NCI-H146 (cell line): ENCODE measurements at places on chromosomes 5 and 9.
A peak's percentile ranks its signal among the peaks of the same experiment; 100 is the strongest.

GRCh38 chr9:12425878-12426864, 267.0 kb upstream of the TYRP1 start:
- DNase-seq: peak; percentile 46

GRCh38 chr5:16384222-16384621, 81.4 kb downstream of the ZNF622 start:
- no peak for DNase-seq

DNA sequence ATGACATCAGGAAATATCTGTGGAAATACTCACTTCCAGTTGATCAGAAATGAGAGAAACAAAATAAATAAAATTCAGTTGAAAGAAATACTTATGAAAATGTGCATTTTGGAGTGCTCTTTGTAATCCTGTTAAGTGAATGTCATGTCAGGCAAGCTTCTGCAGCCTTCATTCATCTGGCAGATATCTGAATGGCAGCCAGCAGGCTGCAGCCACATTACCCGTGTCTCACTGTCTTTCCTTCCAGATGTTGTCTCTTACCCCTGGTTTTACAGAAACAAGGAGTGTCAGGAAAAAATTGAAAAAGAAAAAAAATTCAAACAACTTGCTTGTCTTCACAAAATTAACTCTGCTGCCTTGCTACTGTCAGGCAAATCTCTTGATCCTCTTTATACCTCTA, 445.0 kb upstream of the RIOK2 start:
- no peak for DNase-seq

GRCh38 chr5:121029536-121030245, 565.6 kb downstream of the PRR16 start:
- no peak for DNase-seq

DNA sequence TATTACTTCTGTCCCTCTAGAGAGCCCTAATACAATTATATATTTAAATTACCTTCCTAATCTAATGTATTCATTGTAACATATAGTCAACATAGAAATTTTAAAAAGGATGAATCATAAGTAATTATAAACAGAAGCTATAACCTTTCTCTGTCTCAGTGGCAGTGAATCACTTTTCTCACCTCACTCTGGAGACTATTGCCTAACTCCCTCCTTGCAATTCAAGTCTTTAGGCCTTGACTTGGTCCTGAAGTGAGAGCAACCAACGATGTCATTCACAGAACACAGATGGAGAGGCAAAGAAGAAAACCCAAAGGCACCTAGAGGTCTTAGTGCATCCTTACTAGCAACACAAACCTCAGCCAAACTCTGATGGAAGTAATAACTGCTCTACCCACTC, 133.3 kb upstream of the DPYSL3 start:
- DNase-seq: no peak

GRCh38 chr5:79074641-79075040, 5.1 kb downstream of the BHMT2 start:
- DNase-seq: no peak

DNA sequence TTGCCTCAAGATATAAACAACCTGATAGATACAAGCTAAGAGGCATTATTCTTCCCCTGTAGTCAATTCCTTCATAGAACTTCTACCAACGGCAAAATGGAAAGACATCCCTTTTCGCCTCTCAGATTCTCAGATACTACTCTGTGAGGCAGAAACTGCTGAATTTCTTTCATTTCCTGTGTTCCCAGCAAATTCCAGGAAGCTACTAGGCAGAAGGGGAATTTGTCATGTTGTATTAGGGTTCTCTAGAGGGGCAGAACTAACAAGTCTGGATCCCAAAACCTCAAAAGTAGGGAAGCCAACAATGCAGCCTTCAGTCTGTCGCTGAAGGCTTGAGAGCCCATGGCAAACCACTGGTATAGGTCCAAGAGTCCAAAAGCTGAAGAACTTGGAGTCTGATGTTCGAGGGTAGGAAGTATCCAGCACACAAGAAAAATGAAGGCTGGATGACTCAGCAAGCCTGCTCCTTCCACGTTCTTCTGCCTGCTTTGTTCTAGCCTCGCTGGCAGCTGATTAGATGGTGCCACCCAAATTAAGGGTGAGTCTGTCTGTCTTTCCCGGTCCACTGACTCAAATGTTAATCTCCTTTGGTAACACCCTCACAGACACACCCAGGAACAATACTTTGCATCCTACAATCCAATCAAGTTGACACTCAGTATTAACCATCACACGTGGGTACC, 15.2 kb downstream of the RNF180 start:
- DNase-seq: no peak

DNA sequence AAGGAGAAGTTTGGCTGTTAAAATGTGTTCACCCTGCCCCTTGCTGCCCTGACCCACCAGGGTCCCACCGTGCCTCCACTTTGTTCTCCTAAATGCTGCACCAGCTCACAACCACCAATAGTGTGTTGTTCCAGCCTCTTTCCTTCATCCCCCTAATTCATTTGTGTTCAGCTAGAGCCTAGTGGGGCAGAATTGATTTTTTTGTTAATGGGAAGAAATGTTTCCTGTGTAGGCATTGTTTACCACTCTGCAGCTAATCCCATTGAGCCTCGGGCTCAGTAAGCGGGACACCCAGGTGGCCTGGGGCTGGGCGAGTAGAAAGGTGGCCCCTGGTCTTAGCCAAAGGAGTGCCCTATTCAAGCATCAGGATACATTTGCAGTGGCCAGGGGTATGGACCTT, 127.6 kb downstream of the MVB12B start:
- peak; percentile 4 for DNase-seq

- no peak for DNase-seq
These were observed 319.3 kb upstream of the RPS23 start for GRCh38 chr5:82597437-82597836.

- no peak for DNase-seq
These were observed 69.8 kb downstream of the SLC46A2 start for GRCh38 chr9:112820881-112821280.

GRCh38 chr5:131239686-131240085, 24.2 kb upstream of the CDC42SE2 start:
- DNase-seq: no peak

GRCh38 chr9:124137009-124137943, 120.5 kb upstream of the NEK6 start:
- no peak for DNase-seq

GRCh38 chr5:33043343-33043997, 332.3 kb downstream of the NPR3 start:
- no peak for DNase-seq

GRCh38 chr9:91948597-91949391, 1.2 kb downstream of the ROR2 start:
- no peak for DNase-seq

- no peak for DNase-seq
These were observed 22.5 kb upstream of the SCGB3A1 start for GRCh38 chr5:180613814-180614188.

GRCh38 chr5:121199216-121199999, 652.3 kb upstream of the FTMT start:
- DNase-seq: no peak

DNA sequence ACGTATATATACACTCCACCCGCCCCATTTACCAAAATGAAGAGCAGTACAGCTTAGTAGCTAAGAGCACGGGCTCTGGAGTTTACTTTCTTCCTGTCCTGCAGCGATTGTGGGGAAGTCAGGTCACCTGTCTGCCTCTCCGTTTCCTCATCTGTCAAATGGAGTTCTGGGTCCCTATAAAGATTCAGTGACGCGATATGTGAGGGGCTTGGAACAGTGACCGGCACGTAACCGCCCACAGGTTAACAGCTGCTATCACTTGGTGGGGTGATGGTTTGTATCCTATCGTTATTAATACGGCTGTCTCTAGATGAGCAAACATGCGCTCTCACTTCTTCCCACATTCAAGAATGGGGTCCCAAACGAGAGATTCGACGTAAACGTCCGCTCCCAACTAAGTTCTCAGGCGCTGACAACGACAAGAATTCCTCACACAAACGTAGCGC, 426 bp downstream of the FAM114A2 start:
- peak; percentile 58 for DNase-seq

DNA sequence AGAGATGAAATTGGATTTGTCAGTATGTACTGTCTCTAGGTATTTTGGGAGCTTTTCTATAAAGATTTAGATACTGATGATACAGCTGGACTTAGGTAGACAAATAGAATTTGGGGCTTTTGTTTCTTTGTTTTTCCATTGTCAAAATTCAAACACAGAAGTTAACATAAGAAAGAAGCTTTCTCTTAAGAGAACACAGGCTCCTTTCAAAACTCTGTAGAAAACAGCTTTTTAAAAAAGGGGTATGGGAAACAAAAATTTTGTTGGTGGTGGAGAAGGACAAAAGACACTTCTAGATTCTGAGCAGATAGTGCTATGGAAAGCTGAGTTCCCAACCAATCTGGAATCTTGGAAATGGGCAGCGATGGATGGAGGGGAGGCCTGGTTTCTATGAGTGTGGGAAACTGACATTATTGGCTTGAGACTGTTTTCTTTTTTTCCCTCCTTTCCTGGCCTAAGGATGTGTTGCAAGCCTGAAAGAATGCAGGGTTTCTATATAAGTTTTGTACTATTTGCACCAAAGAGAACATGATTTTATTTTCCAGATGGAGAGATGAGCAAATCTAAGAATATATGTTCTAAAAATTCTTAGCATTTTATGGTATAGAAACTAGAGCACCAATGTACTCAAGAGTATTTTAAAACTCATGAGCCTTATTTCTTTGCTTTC, 240.0 kb downstream of the PRR16 start:
- no peak for DNase-seq

DNA sequence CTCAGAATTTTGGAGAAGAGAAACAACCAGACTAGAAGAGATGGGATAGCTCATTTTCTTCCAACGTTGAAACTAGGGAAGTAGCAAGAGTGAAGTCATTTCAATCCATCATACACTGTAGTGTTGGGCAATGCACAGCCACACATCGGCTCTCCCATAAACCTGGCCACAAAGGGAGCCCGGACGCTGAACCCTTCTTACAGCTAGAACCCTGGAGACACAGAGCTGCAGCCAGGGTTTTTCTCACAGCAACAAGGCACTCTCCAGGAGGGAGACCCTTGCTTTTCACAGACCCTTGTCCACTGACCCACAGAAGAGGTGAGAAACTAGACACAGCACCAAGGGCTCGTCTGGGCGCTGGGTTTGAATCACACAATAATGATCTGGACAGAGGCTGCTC, 101.4 kb upstream of the FSTL4 start:
- DNase-seq: no peak

- DNase-seq: no peak
These were observed 92.4 kb downstream of the ARHGAP26 start for GRCh38 chr5:142862594-142862993.

DNA sequence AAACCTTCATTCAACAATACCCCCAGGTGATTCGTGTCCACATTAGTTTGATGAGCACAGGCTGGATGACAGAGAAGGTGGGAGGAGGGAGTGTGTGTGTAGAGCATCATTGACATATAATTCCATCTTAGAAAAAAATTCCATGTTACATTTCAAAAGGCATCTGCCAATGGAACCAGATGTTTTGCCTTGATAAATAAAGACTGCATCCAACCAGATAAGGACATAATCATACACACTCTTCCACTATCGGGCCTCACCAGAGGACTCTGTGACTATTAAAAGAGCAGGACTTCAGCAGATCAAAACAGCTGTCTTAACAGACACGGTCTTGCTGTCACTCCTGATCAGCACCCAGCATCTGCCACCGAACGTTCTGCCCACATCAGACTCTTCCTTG, 96.4 kb upstream of the SPIN1 start:
- no peak for DNase-seq

- DNase-seq: no peak
These were observed 18.9 kb downstream of the CCDC187 start for GRCh38 chr9:136284951-136285350.

DNA sequence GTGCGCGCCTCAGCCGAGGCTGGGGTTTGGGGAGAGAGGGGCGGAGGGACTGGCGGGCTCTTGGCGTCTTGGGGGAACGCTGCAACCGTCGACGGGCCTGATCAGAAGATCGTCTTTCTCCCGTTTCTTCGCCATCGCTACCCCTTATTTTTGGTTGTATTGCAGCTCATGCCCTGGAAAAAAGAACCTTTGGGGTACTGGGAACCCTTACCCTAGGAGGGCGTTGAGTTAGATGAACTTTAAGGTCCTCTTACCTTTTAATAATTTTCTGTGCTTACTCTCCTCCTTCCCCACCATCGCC, 719 bp downstream of the PAIP2 start:
- DNase-seq: no peak

- no peak for DNase-seq
These were observed 102.8 kb downstream of the PLK2 start for GRCh38 chr5:58357121-58357520.

DNA sequence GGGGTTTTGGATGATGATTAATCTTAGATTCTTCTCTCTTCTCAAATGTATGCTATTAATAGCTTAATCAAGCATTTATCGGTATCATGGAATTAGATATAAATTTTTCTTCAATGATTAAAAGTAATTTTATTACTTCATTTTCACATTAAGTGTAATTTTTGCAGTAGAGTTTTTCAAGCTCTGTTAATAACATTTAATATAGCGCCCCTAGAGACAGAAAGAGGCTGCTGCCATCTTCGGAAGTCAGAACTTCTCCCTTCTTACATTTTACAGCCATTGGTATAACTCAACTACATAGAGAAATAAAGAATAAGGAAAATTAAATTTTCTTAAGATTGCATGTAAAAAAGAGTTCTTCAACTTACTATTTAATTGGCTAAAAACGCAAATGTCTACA, 540.3 kb downstream of the GABRG2 start:
- no peak for DNase-seq

GRCh38 chr5:143126174-143127019, 277.1 kb downstream of the NR3C1 start:
- no peak for DNase-seq

- peak; percentile 68 for DNase-seq
These were observed 3.7 kb upstream of the ENTPD2 start for GRCh38 chr9:137057545-137057944.

GRCh38 chr5:3827624-3828023, 232.0 kb downstream of the IRX1 start:
- no peak for DNase-seq

GRCh38 chr5:149254506-149254905, 17.2 kb upstream of the AFAP1L1 start:
- DNase-seq: no peak

DNA sequence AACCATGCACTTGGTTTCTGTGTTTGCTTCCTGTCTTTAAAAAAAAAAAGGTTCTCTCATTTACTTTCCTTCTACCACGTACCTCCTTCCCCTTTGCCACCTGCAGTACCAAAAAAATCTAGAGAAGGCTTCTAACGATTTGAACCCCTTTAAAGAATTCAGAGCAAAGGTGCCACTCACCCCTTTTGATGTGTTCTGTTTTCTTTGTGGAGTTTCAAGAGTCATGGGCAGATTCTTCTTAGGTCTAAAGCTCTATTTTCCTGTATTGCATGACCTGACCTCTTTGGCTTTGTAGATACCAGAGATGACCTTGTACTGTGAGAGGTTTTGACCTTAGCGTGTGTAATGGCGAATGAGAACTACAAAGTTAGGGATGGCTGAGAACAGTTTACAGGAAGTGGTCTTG, 29.0 kb downstream of the TXNDC8 start:
- DNase-seq: no peak

DNA sequence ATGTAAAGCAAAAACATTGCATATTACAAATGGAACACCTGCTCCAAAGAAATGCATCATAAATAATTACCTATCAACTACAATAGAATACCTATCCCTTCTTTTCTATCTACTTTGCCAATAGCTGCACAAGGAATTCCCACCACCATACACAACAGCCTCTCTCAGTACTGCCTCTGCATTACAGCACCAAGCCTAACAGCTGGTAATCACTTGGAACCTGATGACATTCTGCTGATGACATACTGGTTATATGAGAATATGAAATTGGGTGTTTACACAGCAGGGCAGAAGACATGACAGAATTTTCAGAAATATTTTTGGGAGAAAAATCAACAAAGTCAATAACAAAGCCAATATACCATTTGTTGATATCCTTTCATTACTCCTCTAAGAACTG, 43.2 kb downstream of the PSMB7 start:
- no peak for DNase-seq

GRCh38 chr5:76663573-76663972, 40.4 kb upstream of the F2RL2 start:
- no peak for DNase-seq
